ENCODE measurements at places on chromosomes 3 and 15.

DNA sequence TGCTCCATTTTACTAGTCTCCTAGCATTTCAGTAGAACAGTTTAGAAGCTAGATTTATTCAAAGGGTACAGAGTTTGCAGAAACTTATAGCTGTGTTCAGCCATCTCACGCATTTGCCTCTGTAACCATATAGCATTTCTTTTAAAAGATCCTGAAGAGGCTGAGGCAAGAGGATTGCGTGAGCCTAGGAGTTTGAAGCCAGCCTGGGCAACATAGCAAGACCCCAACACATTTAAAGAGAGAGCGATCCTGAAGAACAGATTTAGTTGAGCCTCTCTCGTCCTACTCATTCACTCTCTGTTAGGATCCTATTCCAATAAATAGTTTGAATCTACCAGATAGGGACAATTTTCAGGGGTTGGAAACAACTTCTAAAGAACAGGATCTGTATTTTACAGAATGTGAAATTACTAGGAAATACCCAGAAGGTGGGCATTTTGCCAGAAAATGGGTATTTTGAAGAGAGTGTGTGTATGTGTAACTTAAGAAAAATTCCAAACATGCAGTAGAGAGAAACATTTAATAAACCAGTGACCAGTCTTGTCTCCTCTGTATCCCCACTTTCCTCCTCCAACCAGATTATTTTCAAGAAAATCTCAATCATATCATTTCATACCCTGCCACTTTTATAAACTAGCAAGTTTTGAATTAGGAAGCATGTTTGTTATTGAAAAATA, 4.5 kb downstream of the EIF3J start:
- peak; percentile 88 for DNase-seq

GRCh38 chr15:59688423-59688781, 718 bp downstream of the BNIP2 start:
- DNase-seq = peak; percentile 85

GRCh38 chr3:9809615-9810432, at the start of gene TTLL3:
TSS of gene TTLL3 (plus strand) at chr3:9810262. CDS start at chr3:9810662, 400 bp downstream.
- DNase-seq = peak; percentile 70

- peak; percentile 75 for DNase-seq
These were observed 204.0 kb upstream of the NANOGP8 start for GRCh38 chr15:35289024-35289617.

- DNase-seq = no peak
These were observed 15.0 kb upstream of the KCNMB3 start for GRCh38 chr3:179265875-179266274.

- no peak for DNase-seq
These were observed 85.2 kb upstream of the PPIB start for GRCh38 chr15:64247906-64248541.

DNA sequence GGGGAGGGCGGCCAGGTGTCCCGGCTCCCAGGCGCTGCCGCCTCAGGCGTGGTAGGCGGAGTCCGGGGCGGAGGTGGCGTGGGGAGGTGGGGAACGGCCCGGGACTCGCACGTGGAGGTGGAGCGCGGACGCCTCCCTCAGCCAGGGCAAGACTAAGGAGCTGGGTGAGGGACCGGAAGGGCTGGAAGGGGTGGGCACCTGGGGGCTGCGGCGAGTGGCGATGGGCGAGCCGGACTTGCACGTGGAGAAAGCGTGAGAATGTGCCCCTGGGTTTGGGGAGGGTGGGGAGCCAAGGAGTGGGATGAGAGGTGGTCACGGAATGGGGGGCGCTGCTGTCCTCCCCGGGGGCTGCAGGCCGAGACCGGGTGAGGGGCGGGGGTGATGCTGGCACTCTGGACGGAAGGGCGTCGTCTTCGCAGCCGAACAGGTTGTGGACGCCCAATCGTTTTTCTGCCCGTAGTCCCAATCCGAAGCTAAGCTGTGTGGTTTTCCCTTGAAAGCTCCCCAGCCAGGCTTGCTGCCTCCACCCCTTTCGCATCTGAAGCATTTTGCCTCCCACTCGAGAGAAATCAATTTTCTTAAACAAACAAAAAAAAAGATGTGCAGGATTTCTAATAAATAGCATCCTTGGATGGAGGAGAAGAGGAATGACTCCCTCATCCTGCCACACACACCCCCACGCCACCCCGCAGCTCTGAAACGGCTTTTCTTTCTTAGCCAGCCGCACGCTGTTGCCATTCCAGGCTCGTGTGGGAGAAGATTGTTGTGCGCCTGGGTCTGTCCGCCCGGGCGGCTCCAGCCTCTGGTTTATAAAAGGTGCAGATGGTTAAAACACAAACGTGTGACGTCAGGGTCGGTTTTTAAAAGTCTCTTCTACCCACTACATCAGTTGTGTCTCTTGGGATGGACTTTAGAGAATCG, 62.5 kb upstream of the ANKRD28 start:
- peak; percentile 51 for DNase-seq

DNA sequence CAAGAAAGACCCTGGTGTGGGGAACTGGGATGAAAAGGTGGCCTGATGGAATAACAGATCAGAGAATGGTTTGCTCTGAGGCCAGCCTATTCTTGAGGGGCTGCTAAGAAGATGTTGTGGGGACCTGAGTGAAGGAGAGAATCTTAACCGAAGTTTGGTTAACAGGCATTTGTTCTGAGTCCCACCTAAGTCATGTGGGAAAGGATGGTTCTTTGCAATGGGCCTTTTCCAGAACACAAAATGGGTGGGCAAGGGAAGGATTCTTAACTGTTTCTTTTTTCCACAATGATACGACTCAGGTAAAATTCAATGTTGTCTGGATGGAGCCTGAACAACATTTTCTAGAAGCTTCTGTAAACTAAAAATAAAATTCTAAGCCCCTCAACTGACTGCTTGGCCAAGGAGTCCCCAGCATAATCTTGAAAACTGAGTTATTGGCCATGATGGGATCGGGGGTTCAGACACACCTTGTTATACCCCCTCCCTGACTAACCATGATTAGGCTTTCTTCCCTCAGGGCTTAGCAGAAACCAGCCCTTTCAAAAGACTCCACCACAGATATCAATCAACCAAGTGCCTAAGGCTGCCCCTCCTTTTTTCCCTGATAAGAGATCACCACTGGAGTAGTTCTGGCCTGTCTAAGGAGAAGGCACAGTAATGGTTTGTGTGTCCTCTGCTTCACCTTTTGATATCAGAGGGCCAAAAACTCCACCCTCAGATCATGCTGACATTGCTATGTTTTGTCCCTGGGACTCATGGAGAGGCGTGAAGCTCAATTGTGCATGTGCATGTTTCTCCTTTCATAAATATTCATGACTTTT, 30.1 kb downstream of the SCN11A start:
- no peak for DNase-seq

GRCh38 chr3:128378631-128379347, 87.9 kb downstream of the DNAJB8 start:
- DNase-seq = no peak

- no peak for DNase-seq
These were observed 162.2 kb downstream of the LPP start for GRCh38 chr3:188316021-188316722.

DNA sequence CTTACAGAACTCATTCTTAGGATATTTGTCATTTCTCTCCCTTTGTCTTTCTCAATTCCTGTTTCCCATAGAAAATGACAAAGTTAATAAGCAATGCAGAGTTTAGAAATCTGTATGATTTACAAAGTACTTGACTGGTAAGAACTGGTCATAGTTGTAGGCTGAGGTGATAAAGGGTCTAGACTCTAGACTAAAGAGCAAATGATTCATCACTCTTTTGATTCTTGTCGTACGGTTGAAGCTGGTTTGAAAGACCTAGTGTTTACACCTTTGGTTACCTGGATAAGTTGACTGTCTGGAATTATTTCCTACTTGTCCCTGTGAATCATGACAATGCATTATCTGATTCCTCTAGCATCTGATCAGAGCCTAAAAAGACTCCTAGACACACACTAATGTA, 58.9 kb upstream of the TP63 start:
- DNase-seq = peak; percentile 23

DNA sequence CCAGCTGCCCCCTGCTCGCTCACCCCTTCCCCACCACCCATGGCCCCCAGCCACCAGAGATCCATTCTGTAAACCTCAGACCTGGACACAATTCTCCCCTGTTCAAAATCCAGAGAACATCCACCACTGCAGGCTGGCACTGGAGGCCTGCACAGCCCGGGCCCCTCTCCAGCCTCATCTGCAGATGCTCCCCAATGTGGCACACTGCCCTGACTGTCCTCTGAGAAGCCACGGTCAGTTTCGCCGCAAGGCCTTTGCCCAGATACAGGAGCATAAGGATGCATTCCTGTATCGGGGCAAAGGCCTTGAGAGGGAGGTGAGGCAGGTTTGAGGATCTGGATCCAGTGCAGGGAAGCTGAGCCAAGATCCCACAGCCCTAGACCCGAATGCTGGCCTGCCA, 175.4 kb upstream of the LINGO1 start:
- DNase-seq = no peak

- DNase-seq = peak; percentile 23
These were observed 233.5 kb upstream of the WNT5A start for GRCh38 chr3:55720614-55721013.

- no peak for DNase-seq
These were observed 61.2 kb upstream of the TNFAIP8L3 start for GRCh38 chr15:51155891-51156290.

GRCh38 chr3:121995161-121996137, 26.6 kb downstream of the ILDR1 start:
- peak; percentile 68 for DNase-seq

- no peak for DNase-seq
These were observed 38.1 kb downstream of the SLCO2A1 start for GRCh38 chr3:133991637-133992036.

GRCh38 chr15:69056365-69056764, 41.9 kb downstream of the NOX5 start:
- DNase-seq = peak; percentile 11

GRCh38 chr15:48650931-48651330, 5.4 kb upstream of the FBN1 start:
- no peak for DNase-seq

DNA sequence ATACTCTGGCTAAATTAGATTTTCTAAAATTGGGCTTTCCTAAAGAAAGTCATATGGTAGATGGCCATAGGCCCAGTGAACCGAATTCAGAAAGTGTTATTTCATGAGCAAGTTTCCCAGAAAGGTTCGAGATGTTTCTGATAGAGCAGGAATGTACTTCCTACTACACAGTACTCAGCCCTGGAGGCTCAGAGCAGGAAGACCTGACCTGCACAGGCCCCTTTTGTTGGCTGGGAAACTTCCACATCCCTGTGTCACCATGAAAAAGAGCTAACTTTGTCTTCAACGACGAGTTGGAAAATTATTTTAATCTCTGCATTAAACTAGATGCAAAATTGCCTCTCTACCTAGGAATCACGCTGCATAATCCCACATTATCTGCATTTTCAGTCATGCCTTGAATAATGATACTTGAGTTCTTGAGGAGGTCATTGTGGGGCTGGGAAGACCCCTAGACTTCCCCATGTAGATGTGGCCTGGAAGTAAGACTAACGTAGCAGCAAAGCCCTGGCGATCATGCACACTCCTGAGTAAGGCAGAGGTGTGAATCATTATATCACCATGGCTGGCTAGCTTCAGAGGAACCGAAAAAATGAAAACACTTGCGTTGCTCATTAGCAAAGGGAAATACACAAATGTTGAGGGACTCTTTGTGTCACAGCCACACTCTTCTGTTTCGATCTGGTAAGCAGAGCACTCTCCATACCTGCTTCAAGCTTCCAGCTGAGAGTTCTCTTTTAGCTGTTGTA, 47.1 kb downstream of the CMTM7 start:
- DNase-seq = no peak

DNA sequence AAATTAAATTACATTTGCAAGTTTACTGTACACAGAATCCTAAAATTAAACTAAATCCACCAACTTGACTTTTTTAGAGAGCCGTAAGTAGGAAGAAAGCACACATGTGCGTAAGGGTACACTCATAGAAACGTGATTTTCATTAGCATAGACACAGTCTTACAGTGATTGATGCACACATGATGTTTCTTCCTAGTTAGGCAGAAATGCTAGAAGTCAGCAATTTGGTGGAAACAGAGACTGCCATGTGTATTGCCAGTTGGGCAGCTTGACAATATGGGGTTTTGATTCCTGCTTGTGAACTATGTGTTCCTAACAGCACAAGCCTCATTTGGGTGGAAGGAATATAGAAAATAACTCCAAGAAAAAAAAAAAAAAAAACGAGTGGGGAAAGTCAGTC, 878.5 kb downstream of the ROBO1 start:
- no peak for DNase-seq

All from cardiac muscle cell (in vitro differentiated cells and primary cell).